ENCODE measurements at places on chromosomes 11 and 22.

DNA sequence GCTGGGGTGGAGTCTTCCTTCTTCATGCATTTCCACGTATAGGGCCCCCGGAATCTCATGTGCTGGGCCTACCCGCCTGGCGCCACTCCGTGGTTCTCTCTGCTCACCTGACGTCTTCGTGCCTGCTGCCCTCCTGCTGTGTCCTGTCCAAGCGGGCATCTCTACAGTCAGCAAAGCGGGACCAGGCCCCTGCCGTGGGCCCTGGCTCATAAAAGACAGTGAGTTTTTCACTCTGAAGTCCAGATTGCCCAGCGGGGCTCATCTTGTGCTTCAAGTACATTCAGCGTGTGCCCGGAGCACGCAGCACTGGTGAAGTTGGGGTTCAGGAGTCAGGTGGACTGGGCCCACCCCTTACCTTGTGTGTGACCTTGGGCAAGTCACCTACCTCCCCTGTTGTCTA is 17.4 kb downstream of the C11orf24 start:
- DNase-seq: no peak

DNA sequence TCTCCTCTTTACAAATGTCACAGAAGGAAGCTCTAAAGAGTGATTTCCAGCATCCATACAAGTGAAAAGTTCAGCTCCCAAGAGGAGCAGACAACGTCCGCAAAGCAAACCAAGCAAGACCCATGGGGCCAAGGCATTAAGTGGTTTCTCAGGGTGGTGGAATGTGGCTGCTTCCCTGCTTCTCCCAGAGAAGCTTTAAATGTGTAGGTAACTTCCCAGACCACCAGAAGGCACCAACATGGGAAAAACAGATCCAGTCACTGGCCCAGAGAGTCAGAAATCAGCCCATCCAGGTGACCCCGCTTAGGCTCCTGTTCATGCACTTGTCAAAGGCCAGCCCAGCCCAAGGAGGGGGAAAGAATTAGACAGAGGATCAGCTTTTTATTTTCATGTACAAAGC is 13.3 kb upstream of the PHF21A start:
- DNase-seq: no peak

DNA sequence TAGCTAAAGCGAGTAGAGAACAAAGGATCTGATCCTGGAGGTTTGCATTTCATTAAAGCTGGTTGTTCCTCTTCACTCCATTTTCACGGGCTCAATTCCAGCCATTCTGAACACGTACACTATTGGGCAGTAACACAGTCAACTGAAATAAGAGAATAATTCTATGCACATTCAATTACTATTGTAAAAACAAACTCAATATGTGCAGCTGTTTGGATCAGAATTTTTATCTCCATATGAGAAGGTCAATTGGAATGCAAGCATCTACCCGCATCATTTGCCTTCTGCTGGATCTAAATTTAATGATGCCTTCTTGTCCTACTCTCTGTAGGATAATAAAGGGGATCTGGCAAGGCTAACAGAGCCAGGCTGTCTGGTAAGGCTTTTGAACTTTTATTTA is 562.8 kb upstream of the CCDC179 start:
- DNase-seq: no peak

DNA sequence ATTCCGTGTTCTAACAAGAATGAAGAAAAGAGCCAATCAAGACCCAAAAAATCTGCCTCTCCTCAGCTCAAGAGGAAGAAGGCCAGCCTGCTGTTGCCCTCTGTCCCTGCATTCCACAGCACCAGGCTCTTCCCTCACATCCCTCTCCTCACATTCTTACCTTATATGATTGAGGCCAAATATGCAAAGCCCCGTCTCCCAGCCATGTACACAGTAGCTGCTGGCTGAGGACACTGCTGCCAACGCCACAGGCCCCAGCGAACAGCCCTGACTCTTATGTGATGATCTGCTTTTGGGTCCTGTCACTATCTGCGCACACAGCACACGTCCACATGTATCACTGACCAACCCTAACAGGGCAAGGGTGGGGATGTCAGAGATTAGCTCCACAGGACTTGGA is 60.2 kb downstream of the MICAL3 start:
- no peak for DNase-seq

- no peak for DNase-seq
These were observed 38.2 kb downstream of the RNF141 start for GRCh38 chr11:10502770-10503169.

DNA sequence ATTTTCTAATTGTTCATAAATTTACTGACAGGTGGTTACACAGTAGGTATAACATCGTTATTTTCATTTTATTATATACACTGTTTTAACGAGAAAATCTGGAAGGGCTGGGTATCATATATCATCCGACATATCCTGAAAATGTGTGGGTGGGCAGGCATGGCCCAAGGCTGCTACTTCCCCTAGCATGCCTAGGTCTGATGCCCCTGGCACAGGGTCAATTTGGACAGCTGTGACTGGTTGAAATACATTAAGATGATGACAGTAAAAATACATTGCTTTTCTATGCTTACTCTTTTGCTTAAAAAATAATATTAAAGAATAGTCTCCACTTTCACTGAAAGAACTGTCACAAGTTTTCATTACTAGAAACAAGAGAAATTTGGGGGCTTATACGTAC is 908.8 kb downstream of the OPCML start:
- DNase-seq: no peak

DNA sequence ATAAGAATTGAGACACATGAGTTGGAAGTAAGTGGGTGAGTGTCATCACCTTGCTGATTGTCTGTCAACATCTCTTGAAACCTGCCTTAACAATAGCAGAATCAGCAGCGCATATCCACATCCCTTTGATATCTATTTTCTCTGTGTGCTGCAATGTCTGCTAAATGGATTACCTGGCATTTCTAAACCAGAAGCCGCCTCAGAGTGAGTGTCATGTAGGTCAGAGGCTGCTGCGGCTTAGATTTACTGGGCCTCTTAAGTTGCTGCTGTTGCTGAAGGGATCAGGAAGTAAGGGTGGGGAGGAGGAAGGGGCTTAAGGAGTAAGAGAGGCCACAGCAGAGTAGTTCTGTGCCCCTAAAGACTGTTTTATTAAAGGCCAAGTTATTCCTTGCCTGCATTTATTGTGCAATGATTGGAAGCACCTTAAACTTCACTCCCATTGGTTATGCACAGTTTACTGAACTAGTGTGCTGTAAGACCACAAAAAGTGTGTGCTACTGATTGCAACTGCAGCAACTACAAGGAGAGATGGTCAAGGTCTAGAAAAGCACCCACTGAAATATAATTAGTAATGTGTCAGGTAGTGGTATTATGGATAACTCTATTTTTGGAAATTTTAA is 29.8 kb upstream of the TMEM41B start:
- DNase-seq: no peak

GRCh38 chr11:64295760-64296159 is 4.4 kb upstream of the CATSPERZ start:
- DNase-seq: no peak

DNA sequence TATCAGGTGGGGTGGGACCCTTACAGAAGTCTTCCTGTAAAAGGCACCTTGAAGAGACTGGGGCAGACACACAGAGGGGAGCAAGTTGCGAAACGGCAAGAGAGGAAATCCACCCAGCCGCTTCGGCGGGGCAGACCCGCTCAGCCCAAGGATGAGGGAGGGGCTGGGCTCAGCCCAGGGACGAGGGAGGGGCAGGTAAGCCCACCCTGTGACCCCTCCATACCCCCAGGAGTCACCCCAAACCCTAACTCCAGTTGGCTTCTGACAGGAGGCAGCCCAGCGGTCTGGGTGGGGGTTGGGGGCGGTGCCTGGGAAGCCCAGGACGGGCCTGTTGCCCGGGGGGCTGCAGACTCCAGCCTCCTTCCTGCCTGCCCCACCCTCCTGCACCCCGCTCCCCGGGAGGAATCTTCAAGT is 965 bp downstream of the OSBPL5 start:
- peak; percentile 7 for DNase-seq

GRCh38 chr22:38437416-38437815 is 17.6 kb downstream of the KCNJ4 start:
- no peak for DNase-seq

- DNase-seq: no peak
These were observed 120.3 kb downstream of the KCNQ1OT1 start for GRCh38 chr11:2579315-2580060.

DNA sequence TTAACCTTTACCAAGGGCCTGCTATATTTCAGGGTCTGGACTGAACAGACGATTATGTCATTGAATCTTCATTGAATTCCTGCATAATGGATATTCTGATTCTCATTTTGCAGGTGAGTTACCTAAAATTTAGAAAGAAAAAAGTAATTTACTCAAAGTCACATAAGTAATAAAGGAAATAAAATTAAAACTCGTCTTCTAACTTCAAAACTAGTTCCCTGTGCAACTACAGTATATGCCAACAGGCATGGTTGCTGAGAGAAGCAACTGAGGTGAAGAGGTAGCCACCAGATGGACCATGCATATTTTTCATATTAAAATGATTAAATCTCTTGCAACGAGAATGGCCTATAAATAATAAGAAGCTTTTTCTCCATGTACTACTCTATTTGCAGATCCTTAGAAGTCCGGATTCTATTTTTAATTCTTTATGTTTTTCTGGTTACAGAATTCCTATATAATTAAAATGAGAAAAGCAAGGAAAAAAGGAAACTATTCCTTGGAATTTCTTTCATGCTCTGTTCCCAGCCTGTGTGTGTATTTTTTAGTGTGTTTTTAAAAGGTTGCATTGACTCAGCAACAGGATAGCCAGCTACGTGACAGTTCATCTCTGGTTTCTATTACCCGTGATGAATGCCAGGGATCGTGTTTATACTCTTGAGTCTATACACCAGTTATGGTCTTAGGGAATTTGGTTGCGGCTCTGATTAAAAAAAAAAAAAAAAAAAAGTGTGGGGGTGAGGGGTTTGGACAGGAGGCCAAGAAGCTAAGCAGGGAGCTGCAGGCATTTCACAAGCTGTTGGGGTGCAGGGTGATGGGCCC is 186.8 kb downstream of the ETS1 start:
- DNase-seq: no peak

- no peak for DNase-seq
These were observed 16.0 kb downstream of the CACNG2 start for GRCh38 chr22:36687516-36687915.

DNA sequence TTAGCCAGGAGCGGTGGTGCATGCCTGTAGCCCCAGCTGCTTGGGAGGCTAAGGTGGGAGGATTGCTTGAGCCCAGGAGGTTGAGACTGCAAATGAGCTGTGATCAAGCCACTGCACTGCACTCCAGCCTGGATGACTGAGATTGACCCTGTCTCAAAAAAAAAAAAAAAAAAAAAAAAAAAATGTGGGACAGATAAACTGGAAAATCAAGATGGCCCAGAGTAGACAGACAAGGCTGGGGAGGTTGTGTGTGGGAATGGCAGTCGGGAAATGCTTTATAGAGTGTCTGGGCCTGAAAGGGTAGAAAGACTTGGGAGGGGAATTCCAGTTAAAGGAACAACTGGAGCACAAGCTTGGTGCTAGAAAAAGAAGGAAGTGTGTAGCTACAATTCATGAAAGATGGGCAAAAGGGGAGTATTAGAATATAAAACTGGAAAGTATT is 18.2 kb upstream of the WDR74 start:
- no peak for DNase-seq

- no peak for DNase-seq
These were observed 34.5 kb upstream of the ETS1 start for GRCh38 chr11:128621601-128622501.
